Common myeloid progenitor, CD34-positive (primary cell): ENCODE measurements at places on chromosomes 7 and 10.

- H3K4me1 ChIP-seq = no peaks in the 10 kb centered on the region
- no peak for DNase-seq
- H3K27me3 ChIP-seq = no peaks in the 10 kb centered on the region
- no peak overlapping the region for H3K27ac ChIP-seq
Observed at GRCh38 chr7:22137466-22137865, 191.8 kb upstream of the CDCA7L start.

DNA sequence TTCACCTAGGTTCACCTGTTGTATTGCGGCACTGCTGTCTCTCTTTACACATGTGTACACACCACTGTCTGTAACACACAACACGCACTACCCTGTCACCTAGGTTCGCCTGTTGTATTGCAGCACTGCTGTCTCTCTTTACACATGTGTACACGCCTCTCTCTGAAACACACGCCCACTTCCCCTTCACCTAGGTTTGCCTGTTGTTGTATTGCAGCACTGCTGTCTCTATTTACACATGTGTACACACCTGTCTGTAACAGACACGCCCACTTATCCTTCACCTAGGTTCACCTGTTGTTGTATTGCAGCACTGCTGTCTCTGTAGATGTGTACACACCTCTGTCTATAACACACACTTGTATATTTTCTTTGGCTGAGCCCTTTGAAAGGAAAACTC is 51.5 kb downstream of the WDR37 start:
- H3K27ac ChIP-seq = no peak overlapping the region
- no peak overlapping the region for H3K4me3 ChIP-seq
- H3K36me3 ChIP-seq = peaks cover 86% of the 10 kb centered on the region
- no peaks in the 10 kb centered on the region for H3K27me3 ChIP-seq
- no peaks in the 10 kb centered on the region for H3K4me1 ChIP-seq
- DNase-seq = no peak

DNA sequence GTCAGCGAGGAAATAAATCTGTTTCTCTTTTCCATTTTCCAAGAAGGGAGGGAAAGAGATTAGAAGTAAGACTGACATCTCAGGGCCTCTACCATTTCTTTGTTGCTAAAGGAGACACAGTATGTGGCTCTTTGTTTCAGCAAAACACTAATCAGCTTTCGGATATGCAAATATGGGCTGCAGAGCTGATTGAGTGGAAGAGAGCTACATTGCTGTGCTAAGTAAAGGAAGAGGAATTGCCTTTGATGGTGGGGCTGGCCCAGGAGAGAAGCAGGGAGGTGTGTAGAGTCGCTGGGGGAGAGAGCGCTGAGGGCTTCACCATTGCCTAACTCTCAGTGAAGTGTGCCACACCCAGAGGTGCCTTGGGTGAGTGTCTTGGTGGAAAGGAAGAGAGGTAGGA is 284.8 kb downstream of the SDK1 start:
- H3K27me3 ChIP-seq = no peaks in the 10 kb centered on the region
- H3K4me3 ChIP-seq = no peak overlapping the region
- DNase-seq = no peak
- no peak overlapping the region for H3K27ac ChIP-seq

GRCh38 chr10:83917537-83918506 is 221.5 kb upstream of the GHITM start:
- H3K27me3 ChIP-seq = no peaks in the 10 kb centered on the region
- H3K4me3 ChIP-seq = no peak overlapping the region

DNA sequence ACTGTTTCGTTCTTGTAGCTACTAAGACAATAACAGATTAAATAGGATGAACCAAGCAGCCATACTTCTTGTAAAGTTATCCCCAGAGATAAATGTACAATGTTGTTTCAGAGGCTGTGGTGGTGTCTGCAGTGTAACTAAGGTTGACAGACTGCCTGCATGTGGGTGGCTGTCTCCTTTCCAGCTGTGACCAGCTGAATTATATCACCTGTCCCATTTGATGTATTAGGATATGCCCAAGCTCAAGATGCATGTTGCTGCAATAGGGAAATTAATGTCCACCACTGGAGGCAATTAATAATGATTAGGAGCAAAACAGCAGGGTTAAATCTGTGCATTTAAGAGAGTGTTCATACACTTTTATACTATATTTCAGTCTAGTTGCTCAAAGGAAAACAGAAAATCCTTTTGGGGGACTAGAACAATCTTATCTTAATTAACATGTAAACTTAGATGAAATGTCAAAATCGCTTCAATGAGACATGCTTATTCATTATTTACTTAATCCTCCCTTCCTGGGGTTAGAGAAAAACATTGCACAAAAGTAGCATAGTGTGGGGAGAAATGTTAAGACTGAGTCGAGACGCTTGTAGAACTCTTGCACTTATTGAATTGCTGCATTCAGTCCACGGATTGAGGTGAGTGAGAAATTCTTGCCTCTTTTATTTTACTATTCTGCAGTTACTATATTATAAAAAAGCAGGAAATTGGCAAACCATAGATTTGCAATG is 269.0 kb downstream of the SNX10 start:
- no peak overlapping the region for H3K4me3 ChIP-seq
- no peaks in the 10 kb centered on the region for H3K27me3 ChIP-seq
- no peak for DNase-seq
- no peak overlapping the region for H3K27ac ChIP-seq
- no peaks in the 10 kb centered on the region for H3K36me3 ChIP-seq

GRCh38 chr7:131057015-131057793 is 270.5 kb upstream of the MKLN1 start:
- peak; percentile 92 for DNase-seq
- H3K4me3 ChIP-seq = no peak overlapping the region
- no peaks in the 10 kb centered on the region for H3K36me3 ChIP-seq
- H3K4me1 ChIP-seq = peaks cover 16% of the 10 kb centered on the region
- H3K27ac ChIP-seq = peak overlapping the region; percentile 67

DNA sequence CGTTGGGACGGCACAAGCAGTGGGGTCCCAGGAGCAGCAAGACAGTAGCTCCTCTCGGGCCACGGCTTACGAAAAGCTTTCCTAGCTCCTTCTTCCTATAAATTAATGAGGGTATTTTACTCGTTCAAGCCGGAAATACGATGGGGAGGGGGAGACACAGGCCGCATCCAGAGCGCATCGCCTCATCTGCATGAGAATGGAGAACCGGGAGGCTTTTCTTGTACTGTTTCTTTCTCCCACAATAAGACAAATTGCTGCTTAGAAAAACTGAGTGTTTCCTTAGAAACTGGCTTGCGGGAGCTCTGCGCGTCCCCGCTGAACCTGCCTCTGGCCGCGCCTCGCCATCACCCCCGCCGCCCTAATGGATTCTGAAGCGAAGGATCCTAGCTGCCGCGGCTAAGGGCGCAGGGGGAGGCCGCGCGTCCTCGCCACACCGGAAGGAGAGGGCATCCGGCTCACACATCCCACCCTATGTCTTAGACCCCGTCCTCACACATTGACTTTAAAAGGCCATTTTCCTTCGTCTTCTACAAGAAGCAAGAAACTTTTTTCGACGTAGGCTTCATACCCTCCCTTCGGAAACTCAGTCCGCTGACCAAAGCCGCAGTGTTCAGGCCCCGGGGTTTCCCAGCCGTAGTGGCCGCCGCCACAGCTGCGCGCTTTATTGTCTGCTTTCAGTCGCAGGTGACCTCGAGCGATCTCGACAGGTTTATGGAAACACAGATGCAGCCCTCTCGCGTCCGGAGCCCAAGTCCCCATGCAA is 8.8 kb downstream of the NXPH1 start:
- H3K36me3 ChIP-seq = no peaks in the 10 kb centered on the region
- DNase-seq = no peak
- H3K4me3 ChIP-seq = peak overlapping the region; percentile 38
- no peak overlapping the region for H3K27ac ChIP-seq
- H3K27me3 ChIP-seq = peaks cover 19% of the 10 kb centered on the region

DNA sequence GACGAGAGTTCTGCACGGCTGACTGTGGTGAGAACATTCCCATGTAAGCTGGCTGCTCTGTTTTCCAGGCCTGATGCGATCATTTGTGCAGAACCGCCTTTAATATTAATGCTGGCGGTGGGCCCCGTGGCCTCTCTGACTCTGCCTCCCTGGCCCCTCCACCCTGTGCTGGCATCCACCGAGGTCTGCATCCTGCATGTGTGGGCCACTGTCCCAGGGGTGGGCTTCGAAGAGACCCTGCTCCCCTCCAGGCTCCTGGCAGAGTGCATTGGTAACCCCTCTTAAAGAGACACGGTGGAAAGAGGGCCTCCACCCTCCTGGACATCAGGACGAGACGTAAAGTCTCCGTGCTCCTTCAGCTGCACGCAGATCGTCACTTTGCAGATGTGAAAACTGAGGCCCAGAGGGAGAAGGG is 67.3 kb upstream of the FAM20C start:
- no peak for DNase-seq
- H3K27ac ChIP-seq = no peak overlapping the region
- H3K36me3 ChIP-seq = no peaks in the 10 kb centered on the region
- peaks cover under 1% of the 10 kb centered on the region for H3K4me1 ChIP-seq
- no peaks in the 10 kb centered on the region for H3K27me3 ChIP-seq

- H3K27me3 ChIP-seq = no peaks in the 10 kb centered on the region
- H3K4me3 ChIP-seq = no peak overlapping the region
- H3K36me3 ChIP-seq = peaks cover 52% of the 10 kb centered on the region
- H3K4me1 ChIP-seq = peaks cover 20% of the 10 kb centered on the region
Observed at GRCh38 chr7:2230882-2231281, 1.9 kb downstream of the MAD1L1 start.

DNA sequence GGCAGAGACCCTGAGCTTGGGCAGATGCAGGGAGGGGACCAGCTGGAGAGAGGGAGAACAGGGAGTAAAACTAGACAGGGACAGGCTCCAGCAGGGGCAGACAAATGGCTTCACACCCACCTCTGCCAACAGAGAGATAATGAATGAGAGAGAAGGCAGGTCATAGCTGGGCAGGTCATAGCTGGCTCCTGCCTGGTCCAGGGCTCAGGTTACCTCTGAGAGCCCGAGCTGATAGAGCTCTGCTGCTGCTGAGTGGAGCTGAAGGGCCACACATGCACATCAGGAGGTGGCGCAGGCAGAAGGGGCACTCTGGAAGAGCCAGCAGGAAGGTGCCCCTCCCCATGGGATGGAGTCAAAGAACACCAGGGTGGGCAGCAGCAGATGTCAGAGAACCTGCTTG is 154.2 kb downstream of the GFRA1 start:
- no peak overlapping the region for H3K4me3 ChIP-seq
- DNase-seq = no peak
- H3K36me3 ChIP-seq = no peaks in the 10 kb centered on the region
- H3K27ac ChIP-seq = no peak overlapping the region
- peaks cover 2% of the 10 kb centered on the region for H3K27me3 ChIP-seq

DNA sequence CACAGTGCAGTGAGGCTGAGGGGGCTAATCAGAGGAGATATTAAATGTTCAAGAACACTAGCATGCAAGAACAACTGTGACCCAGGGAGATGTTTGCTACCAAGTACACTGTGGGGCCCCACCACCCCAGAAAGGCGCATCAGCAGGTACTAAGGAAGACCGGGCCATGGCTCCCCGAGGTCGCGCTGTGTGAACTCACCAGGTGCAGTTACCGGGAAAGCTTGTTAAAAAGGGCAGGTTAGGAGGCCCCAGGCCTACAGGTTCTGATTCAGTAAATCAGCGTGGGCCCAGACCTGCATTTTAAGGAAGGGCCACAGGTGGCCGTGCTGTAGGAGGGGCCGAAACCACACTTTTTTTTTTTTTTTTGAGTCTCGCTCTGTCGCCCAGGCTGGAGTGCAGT is 54.6 kb downstream of the TMEM209 start:
- no peak overlapping the region for H3K27ac ChIP-seq
- no peak for DNase-seq
- no peaks in the 10 kb centered on the region for H3K36me3 ChIP-seq
- no peaks in the 10 kb centered on the region for H3K27me3 ChIP-seq
- H3K4me1 ChIP-seq = no peaks in the 10 kb centered on the region

GRCh38 chr10:133082685-133083421 is 4.9 kb upstream of the ADGRA1 start:
- no peak overlapping the region for H3K27ac ChIP-seq
- H3K4me3 ChIP-seq = no peak overlapping the region
- H3K27me3 ChIP-seq = peaks cover 50% of the 10 kb centered on the region
- H3K4me1 ChIP-seq = no peaks in the 10 kb centered on the region

DNA sequence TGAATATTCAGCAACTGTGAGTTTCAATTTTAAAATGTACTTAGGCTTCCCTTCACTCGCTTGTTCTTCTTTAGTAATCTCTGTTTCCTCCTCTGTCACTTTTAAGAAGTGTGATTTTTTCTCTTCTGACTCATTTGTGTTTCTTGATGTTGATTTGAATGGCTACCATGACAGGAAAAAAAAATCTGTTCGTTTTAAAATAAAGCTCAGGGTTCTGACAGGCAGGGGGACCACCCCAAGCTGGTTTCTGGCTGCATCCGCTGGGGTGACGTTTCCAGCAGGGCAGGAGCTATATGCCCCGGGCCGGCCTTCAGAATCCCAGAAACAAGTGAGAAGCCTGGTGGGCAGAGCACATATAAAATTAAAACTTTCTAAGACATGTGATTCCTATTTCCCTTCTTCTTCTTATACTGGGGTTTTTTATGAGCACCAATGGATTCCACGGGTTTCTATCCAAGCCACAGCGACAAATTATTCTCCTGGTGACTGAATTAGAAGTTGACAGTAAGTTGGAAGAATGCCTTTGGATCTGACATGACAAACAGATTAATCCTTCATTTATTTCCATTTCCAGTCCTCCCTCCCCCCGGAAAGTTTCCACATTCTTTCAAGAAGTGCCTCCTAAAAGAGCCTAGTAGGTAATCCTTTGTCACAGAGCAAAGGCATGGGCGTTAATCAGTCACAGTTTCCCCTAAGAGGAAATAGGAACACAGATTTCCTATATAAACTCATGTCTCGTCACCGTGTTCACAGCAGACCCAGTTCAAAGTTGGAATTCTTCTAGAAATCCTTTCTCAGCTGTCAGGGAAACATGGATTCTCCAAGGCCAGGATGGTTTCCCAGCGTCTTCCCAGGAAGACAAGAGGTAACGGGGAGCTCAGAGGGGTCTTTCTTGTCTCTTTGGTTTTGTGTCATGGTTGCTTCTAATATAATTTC is 79.9 kb downstream of the PTPRE start:
- peaks cover 41% of the 10 kb centered on the region for H3K4me1 ChIP-seq
- H3K27me3 ChIP-seq = no peaks in the 10 kb centered on the region
- H3K4me3 ChIP-seq = no peak overlapping the region
- DNase-seq = no peak

DNA sequence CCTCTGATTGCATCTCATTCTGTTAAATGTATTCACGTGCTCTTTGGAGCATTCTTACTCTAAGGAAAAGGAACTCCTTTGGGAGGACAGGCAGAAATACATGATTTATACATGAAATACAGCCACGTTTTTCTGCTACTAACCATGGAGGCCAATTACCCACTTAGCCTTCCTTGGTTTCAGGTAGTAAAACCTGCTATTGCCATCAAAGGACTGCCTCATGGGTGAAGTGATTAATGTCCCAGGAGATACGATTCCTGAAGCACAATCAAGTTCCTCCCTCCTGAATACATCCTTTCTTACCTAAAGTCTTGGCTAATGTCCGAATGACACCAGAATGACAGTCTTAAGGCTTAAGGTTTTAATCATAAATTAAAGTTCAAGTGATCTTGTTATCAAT is 58.5 kb upstream of the PIK3CG start:
- no peak for DNase-seq
- H3K36me3 ChIP-seq = no peaks in the 10 kb centered on the region
- peaks cover 2% of the 10 kb centered on the region for H3K27me3 ChIP-seq
- no peaks in the 10 kb centered on the region for H3K4me1 ChIP-seq

- H3K4me1 ChIP-seq = no peaks in the 10 kb centered on the region
- no peak for DNase-seq
- H3K36me3 ChIP-seq = no peaks in the 10 kb centered on the region
- no peak overlapping the region for H3K4me3 ChIP-seq
- H3K27me3 ChIP-seq = no peaks in the 10 kb centered on the region
- H3K27ac ChIP-seq = no peak overlapping the region
Observed at GRCh38 chr7:79320741-79321473, 132.6 kb downstream of the MAGI2 start.

- no peak for DNase-seq
- H3K36me3 ChIP-seq = no peaks in the 10 kb centered on the region
- H3K4me1 ChIP-seq = peaks cover 7% of the 10 kb centered on the region
- no peak overlapping the region for H3K4me3 ChIP-seq
Observed at GRCh38 chr10:101284744-101285463, 55.6 kb upstream of the LBX1 start.
